ENCODE measurements at places on chromosomes 12 and 14.

GRCh38 chr12:30823156-30823699 is 68.5 kb upstream of the CAPRIN2 start:
- DNase-seq = no peak

- no peak for DNase-seq
These were observed 10.9 kb downstream of the SLC38A2 start for GRCh38 chr12:46361667-46362034.

DNA sequence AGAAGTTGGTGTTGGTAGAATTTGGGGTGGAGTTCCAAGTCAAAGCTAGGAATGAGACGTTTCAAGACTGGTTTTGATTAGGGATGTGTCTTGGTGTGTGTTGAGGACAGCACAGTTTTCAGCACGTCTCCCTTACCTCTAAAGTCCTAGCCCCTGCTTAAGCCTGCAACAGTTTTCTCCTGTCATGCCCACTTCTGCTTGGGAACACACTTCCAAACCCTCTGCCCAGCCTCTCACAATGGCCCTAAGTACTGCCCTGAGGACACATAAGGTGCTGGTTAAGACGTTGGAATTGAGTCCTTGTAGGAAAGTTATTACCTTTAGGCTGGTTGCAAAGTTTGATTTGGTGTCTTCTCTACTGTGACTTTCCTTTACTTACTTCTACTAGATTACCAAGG is 710 bp upstream of the BMAL2 start:
- DNase-seq = no peak

- DNase-seq = no peak
These were observed 34.8 kb downstream of the DUSP16 start for GRCh38 chr12:12527820-12528296.

- DNase-seq = peak; percentile 21
These were observed 27.1 kb downstream of the PRKAB1 start for GRCh38 chr12:119695034-119695433.

DNA sequence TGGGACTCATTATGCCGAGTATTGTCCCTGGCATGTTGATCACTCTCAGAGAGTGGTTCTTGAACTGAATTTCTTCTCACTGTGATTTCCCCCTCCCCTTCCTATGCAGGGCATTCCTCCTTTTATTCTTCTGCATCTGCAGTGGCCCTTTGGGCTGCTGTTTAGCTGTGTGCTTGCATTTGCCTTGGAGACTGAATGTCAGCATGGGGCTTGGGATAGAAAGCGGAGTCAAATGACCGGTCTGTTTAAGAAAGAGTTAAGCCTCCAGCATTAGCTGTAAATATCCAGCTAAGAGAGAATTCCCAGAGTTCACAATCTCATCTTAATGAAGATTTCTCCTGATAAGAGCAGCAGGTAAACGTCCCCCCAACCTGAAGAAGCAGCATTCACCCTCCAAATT is 65.6 kb upstream of the RMST start:
- DNase-seq = no peak

DNA sequence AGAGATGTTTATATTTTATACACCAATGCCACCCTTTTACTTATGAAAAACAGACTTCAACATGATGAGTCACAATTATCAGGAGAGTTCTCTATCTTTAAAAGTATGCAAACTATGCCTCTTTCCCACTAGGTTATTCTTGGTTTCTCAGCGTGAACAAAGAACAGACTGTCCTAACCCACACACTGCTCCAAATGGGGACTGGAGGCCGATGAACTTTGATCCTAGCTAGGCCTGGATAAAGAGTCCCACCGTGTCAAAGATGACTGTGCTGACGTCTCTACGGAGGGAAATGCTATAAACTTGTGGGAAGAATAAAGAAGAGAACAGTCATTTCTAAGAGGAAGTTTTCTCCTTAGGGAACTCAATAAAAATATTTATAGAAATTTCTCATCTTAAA is 160.1 kb downstream of the EPS8 start:
- DNase-seq = peak; percentile 52

GRCh38 chr12:124856132-124856841 is 7.4 kb downstream of the SCARB1 start:
- no peak for DNase-seq

- no peak for DNase-seq
These were observed 242.0 kb upstream of the MDGA2 start for GRCh38 chr14:47917344-47917954.

- no peak for DNase-seq
These were observed 13.0 kb upstream of the DLK1 start for GRCh38 chr14:100713705-100714104.

- DNase-seq = peak; percentile 7
These were observed 77.7 kb upstream of the KCNJ8 start for GRCh38 chr12:21852251-21852650.

GRCh38 chr12:3777206-3777809 is 24.4 kb upstream of the CRACR2A start:
- peak; percentile 46 for DNase-seq

DNA sequence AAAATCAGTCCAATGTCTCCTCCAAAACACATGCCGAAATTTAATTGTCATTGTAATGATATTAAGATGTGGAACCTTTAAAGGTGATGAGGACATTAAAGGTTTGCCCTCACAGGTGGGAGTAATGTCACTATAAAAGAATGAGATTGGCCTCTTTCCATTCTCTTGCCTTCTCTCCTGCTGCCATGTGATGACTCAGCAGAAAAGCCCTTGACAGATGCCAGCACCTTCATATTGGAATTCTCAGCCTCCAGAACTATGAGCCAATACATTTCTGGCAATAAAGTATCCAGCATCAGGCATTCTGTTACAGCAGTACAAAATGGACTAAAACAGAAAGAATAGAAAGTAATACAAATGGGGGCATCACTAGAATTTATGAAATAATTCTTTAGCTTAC is 609.7 kb downstream of the SLC16A7 start:
- DNase-seq = peak; percentile 46

DNA sequence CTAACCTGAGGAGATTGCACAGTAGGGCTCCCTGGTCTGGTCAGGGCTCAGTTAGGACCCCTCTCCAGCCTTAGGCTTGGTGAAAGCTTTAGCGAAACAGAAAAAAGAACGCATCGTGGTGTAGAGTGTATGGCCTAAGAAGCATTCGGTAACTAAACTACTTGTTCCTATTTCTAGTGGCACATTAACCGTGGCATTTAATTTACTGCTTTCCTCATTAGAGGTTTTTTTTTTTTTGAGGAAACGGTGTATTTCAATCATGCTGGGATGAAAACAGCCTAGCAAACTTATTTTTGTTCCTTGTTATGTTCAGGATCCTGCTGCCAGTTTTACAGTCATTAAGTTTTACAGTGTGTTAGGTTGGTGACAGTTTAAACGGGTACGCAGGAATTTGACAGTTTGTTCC is 518 bp upstream of the OSBPL8 start:
- no peak for DNase-seq

DNA sequence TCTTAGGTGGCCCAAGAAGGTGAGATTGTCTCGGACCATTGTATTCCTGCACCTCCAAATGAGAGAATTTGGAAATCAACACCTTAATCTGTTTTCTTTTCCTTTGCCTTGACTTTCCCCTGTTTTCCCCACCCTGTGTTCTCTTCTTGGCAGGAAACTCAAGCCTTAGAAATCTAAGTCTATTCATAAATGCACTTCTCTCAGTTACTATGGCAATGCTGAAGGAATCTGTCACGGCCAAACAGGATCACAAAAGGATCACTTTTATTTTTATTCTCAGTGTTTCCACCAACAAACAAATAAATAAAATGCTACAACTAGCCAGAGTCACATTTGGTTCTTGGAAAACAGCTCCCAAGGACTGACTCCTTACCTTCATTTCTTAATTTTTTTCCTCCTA is 270.5 kb downstream of the BCAT1 start:
- DNase-seq = no peak

DNA sequence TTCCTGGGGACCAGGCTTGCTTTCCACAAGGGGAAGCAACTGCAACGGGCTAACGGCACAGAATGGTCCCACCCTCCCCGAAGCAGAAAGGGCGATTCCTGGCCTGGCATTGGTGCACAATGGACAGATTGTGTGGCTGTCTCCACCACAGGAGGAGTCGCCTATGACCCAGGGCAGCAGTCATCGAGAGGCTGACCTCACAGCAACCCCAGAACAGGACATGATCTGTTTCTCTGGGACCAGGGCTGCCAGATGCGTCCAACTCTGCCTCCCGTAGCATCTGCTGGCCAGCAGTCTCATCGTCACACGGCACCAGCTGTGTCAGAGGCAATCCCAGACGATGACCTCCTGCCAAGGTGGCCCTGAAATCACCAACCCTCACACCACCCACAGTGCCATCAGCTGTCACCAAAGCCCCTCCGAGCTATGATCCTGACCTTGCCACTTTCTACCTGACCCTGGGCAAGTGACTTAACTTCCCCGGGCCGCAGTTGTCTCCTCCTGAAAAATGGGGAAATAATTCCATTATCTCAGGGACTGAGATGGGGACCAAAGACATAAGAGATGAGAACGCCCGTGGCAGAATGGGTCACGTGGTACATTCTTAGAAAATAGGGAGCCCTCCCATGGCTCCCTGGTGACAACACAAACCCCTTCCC is 86.7 kb downstream of the CHGA start:
- DNase-seq = no peak

- peak; percentile 27 for DNase-seq
These were observed 54.6 kb downstream of the CDC42BPB start for GRCh38 chr14:103002578-103003350.

- DNase-seq = no peak
These were observed 38.3 kb upstream of the PRB2 start for GRCh38 chr12:11433664-11434063.

DNA sequence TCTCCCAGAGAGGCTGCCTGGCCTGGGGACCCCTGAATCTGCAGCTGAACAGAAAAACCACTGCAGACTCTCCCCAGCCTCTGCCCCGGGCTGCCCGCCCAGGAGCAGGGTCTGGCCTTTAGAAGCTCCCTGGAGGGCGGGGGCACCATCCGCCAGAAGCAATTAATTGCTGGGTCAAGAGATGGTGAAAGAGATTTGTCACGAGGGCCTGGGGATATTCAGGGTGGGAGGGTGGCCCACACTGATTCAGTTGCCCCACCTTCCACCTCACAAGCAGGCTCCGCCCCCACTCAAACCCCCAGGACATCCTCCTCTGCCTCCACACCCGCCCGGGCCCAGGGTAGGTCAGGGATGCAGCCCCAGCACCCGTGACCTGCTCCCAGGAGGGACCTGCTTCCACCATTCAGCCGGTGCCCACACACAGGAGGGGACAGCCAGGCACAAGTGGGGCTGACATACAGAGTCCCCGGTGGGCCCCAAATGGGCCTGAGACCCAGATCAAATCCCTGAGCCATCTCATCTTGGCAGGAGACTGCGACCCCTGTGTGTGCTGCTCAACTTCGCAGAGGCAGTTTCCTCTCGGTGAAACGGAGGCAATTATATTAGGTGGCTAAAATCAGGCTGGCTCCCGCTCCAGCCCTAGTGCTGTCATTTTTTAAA is 23.0 kb downstream of the NCOR2 start:
- no peak for DNase-seq

GRCh38 chr14:75063013-75063412 is 811 bp downstream of the ACYP1 start:
- no peak for DNase-seq

GRCh38 chr12:873954-874353 is 75.5 kb downstream of the RAD52 start:
- DNase-seq = no peak

Measured in A549 (cell line).